Activated naive CD4-positive, alpha-beta T cell (primary cell): ENCODE measurements at places on chromosomes 7 and 10.

DNA sequence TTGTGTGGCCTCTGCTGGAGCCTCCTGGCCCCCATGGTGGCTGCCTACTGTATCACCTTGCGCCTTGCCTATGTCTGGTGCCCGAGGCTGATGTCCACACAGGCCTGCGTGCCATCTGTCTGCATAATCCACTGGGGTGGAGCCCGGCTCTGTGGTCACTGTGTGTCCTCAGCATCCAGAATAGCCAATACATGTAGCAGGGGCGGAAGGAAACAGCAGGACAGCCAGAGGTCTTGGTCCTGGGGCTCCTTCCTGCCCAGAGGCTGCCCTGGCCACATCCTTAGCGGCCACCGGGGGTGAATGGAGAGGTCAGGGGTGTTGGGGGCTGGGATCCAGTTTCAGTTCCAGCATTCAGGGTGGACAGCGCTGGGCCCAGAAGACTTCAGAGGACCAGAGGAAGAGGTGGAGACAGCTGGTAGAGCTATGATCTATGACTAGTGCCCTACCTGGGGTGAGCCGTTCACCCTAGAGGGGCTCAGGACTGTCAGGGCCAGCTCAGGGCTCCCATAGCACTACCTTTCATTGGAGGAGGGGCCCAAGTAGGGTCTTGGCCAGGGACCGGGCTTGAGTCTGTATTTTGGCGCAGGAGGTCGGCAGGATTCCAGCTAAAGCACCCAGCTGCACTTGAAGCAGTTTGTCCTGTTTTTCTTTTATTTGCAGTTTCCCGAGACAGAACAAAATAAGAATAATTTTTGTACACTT, 15.9 kb downstream of the YKT6 start:
- no peak for DNase-seq

GRCh38 chr7:481219-481930, 38.3 kb downstream of the PDGFA start:
- DNase-seq: no peak

- DNase-seq: no peak
These were observed 217.3 kb downstream of the ZEB1 start for GRCh38 chr10:31536302-31536701.

DNA sequence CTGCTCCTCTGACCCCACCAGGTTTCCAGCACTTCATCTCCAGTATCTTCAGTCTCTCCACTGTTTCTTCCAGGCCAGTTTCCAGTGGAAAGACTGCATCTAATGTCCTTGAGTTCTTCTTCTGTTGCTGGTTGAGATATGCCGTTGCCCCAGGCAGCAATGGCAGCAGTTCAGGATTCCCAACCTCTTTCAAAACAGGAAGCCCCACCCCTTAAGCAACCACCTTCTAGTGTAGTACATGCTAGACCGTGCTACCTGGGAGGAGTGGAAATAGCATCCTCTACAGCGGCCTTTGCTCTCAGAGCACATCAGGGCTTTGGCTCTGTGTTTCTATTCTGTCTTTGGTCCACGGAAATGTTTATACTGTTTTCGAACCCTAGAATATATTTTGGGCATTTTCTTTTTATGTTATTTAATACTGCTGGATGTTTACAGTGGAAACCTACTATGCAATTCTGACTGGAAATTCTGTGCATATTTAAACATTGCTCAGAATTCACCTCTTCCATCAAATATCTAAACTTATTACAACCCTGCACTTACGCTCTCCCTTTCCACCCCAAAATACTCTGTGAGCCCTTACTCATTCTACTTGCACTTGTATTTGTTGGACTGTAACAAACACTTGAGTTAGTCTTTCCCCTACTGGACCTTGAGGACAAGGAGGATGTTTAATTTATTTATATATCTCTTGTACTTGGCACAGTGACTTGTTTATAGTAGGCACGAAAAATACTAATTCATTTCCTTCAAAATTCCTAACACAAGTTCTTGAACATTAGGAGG, 8.5 kb upstream of the BPGM start:
- DNase-seq: no peak

- no peak for DNase-seq
These were observed 1.7 kb downstream of the CYP3A4 start for GRCh38 chr7:99782012-99782953.

DNA sequence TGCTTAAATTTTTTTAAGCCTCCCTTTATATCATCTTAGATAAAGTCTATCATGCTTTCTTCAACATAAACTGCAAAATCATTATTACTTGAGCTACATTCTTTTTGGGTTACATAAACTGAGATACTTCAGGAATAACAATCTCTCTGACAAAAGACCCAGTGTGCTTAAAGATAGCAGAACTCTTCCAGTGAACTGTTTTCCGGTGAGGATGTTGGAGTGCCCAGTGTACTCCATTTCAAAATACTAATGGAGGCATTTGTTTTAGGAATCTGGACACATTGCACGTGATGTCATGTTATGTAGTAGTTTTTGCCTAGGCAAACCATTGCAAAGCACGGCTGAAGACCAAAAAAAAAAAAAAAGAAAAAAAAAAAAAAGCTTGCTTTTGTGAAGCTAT, 388.2 kb upstream of the CELF2 start:
- no peak for DNase-seq

GRCh38 chr7:152751449-152752141, 8.0 kb upstream of the ACTR3B start:
- DNase-seq: no peak

GRCh38 chr10:129854796-129855705, 109.0 kb downstream of the EBF3 start:
- DNase-seq: no peak

DNA sequence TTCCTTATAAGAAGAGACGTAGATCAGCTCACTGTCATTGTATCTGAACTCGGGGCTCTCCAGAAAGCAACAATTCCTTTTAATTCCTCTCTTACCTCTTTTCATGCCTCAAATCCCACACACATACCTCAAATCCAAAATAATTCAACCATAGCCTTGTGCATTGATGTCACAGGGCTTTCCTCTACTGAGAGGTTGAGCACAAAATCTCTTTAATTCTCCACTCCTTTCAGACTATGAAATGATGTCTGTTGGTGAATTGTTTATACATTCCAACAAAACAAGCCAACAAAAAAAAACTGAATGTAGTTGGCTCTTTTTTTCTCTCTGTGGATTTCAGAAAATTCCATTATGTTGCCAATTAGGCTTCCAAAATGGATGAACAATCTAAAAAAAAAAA, 53.2 kb downstream of the BPGM start:
- DNase-seq: no peak

DNA sequence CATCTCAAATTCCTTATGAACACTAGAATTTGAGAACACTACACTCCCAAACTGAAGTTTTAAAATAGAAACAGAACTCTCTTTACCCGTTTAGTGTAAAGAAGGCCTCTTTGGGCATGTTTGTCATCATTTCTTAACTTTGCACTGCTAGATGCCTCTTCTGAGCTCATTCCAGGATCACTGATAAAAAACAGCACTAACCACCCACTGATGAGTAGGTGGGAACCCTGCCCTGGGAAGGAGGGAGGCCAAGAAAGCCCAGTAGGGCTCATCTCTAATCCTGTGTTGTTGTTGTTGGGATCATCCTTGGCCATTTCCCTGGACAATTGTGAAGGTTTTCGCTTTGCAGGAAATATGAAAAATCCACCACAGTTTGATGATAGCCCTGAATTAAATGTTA, 68.2 kb downstream of the CUBN start:
- no peak for DNase-seq

GRCh38 chr7:104820836-104821535, 193.0 kb upstream of the KMT2E start:
- no peak for DNase-seq

DNA sequence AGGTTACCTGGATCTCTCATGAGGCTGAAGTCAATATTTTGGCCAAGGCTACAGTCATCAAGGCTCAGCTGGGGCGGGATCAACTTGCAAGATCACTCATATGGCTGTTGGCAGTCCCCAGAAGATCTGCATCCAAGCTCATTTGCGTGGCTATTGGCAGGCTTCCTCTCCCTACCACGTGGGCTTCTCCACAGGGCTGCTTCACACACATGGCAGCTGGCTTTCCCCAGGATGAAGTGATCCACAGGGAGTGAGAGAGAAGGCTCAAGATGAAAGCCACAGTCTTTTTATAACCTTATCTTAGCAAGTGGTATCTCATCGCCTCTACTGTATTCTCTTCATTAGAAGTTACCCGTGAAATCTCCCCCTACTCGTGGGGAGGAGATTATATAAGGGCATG, 167.4 kb downstream of the TMEM26 start:
- no peak for DNase-seq

DNA sequence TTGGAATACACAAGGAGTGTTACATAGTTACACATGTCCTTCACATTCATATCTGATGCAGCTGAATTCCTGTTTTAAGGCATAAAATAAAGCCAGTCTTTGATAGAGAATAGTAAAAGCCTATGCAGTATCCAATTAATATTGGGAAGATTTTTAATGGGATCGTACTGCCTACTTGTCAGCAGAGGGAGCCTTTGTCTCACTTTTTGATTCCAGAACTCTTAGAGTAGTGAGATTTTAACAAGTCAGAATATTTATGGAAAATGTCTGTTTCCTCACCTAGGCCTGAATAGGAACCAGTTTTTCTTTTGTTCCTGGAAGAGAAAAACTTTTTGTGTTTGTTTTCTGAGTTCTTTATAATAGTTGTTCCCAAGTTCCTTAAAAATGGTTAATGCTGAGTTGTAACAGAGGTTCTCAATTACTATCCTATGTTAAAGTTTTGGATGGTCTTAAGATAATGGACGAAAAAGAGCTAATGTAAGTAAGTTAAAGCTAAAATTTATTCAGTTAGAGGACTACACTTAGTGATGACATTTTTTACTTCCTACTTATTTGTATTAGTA, 114.0 kb downstream of the BBS9 start:
- no peak for DNase-seq

GRCh38 chr7:27181795-27182275, 3.2 kb downstream of the HOXA11 start:
- DNase-seq: no peak

- no peak for DNase-seq
These were observed 14.1 kb downstream of the EPHB6 start for GRCh38 chr7:142868986-142869415.

- DNase-seq: peak; percentile 32
These were observed 10.5 kb upstream of the TRIM24 start for GRCh38 chr7:138449580-138449979.

DNA sequence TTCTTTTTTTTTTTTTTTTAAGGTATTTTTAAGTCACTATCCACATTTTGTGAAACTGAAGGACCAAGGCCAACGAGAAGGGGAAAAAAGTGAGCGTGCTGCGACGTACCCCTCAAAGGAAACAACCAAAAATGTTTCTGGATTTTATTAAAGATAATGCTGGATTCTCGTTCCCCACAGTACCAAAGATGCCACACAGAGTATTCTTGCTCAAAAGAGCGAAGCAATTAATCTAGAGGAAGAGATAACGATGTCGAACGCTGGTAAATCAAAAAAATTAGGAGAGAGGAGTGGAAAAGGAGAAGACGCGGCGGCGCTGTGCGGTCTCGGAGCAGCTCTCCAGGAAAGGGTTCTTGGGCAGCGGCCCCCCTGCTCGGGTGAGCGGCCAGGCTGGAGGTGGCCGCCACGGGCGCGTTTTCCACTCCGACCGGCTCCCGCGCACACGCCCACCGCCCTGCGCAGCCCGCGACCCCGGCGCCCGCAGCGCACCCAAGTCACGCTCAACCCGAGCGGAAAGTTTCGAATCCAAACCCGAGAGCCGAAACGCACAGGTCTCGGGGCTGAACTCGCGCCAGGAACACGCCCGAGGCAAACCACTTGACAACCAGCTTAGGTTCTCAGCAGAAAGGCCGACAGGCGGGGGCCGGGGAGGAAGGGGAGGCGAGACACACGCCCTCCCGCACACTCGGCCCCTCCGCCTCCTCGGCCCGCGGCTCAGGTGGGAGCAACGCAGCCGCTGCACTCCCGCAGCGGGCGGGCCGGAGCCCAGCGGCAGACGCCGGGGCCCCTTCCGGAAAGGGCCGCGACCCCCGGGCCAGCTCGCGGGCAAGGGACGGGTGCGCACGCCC, 989 bp downstream of the SRPK2 start:
- no peak for DNase-seq

- no peak for DNase-seq
These were observed 19.4 kb downstream of the SCRN1 start for GRCh38 chr7:29970158-29970557.

DNA sequence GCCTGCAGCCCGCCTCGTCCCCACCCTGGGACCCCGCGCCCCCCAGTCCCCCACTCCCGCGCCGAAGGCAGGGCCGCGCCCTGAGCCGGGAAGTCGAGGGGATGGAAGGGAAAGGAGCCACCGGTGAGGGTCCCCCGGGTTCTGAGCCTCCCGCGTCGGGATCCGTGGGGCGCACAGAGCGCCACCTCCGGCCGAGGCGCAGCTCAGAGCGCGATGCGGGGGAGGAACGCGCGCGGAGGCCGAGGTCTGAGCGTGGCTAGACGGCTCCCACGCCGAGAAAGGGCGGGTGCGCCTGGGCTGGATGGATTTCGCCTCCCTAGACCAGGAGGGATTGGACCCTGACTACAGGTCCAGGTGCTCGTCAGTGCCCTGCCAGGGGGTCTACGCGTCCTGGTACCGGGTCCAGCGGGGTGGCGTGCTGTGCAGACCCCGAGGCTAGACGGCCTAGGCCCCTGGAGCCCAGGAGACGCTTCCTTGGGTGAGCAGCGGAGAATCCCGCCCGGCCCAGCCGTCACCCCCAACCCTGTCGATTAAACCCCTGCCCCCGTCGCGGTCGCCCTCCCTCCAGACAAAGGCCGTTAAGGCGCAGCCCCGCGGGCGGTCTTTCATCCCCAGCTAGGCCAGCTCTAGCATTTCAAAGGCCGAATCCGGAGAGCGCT, 986 bp upstream of the PDGFA start:
- no peak for DNase-seq

- no peak for DNase-seq
These were observed 65.6 kb downstream of the ZNF503 start for GRCh38 chr10:75335983-75336382.

DNA sequence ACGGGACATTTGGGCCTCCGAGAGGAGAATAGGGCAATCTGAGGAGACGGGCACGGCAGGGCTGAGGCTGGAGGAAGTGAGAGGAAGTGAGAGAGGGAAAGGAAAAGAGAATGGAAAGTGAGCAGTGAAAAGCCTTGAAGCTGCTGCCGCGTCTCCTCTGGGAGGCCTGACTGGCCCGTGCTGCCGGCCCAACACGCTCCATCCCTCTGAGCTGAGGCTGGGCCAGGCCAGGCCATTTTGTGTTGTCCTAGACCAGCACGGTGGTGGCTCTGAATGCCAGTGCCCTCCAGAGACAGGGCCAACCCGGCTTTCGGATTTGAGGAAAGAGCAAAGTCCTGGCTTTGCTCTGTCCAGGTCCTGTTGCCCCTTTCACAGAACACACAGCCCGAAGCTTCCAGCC, 361.1 kb upstream of the SHH start:
- no peak for DNase-seq

DNA sequence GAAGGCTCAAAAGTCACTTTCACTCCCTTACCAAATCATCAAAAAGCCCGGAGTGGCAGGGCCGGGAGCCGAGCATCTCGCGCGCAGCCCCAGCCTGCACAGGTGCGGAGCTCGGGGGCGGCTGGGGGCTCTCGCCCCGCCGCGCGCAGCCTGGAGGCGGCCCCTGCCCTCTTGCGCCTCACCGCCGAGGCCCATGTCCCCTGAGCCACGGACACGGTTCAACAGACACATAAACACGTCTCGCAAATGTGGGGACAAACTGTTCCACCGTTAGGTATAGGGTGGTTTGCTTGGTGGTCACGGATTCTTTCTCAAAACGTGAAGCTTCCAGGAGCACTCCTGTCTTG, 700 bp downstream of the GSAP start:
- peak; percentile 14 for DNase-seq
